ENCODE measurements at places on chromosomes 13 and 19.

DNA sequence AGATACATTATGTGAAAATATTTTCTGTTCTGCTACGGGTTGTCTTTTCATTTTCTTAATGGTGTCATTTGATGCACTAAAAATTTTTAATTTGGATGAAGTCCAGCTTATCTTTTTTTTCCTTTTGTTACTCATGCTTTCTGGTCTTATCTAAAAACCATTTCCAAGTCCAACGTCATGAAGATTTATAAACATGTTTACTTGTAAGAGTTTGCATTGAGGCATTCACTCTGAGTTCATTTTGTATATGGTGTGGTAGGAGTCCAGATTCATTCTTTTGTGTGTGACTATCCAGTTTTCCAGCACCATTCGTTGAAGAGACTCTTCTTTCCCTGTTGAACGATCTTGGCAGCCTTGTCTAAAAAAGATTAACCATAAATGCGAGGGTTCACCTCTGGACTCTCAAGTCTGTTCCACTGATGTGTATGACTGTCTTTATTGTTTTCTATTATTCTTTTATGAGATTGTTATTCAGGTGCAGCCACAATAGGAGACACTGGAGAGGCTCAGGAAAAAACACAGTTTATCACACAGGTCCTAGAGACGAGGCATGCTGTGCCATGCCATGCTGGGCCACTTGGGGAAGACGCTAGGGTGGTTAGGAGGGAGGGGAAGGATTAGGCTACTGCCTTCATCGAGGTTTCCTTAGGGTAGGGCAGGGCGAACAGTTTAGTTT lies 35.0 kb downstream of the NAA16 start:
- no peak for ATAC-seq

DNA sequence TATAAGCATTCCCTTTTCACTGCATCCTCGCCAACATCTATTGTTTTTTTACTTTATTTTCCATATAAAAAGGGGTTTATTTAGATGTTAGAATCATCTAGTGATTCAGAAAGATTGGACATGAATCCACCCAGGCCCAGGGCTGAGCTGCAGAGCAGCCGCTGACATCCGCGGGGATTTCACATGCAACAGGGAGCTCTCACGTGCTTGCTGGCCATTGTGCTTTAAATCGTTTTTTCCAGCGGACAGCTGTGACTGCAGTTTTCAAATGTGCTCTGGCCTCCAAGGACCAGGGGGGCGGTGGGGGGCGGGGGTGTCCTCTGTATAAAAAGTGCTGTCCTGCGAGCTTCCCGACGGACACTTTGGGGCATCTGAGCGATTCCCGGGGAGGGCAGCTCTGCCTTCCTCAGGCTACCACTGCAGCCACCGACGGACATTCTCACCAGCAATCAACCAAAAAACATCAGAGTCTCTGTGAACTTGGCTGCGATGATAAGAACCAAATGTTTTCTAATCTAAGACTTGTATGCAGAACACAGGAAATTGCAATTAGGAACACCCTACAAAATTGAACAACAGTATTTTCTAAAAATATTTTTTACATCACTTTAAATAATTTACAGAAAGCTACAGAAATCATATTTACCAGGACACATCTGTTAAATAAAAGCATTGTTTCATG lies 12.6 kb downstream of the RB1 start:
- ATAC-seq: no peak

DNA sequence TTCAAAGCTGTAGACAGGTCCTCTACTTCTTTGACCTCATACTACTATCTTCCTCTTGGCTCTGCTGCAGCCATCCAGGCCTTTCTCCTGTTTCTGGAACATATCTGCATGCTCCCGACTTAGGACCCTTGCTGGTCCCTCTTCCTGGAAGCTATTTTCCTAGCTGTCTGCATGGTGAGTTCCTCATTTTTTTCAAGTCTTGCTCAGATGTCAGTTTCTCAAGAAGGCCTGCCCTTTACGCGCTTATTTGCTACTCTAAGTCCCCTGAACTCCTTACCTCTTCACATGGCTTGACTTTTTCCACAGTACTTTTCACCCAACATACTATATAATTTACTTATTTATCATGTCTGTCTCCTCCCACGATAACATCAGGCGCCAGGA lies 31.4 kb downstream of the DNAJC3 start:
- ATAC-seq: no peak

DNA sequence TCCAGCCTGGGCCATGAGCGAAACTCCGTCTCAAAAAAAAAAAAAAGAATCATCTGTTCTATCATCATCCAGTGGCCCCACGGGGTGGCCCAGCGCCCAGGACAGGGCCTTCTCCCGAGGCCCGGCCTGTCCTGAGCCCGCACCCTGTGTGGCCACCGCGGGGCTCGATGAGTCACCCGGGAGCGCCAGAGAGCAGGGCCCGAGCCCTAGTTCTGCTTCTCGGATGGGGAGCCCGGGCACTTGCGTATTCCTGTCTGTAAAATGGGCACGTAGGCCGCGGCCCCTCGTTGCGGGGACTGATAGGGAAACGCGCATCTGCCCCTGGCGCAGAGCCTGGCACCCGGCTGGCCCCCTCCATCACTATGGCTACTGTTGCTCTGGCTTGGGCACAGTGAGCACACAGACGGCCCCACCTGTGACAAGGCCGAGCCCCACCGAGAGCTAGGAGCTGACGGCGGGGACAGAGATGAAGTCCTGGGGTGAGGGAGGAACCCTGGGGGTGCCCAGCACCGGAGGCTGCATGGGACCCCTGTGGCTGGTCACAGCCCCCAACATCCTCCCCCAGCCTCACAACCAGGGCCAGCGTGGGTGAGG lies 21.3 kb upstream of the UQCR11 start:
- no peak for ATAC-seq

DNA sequence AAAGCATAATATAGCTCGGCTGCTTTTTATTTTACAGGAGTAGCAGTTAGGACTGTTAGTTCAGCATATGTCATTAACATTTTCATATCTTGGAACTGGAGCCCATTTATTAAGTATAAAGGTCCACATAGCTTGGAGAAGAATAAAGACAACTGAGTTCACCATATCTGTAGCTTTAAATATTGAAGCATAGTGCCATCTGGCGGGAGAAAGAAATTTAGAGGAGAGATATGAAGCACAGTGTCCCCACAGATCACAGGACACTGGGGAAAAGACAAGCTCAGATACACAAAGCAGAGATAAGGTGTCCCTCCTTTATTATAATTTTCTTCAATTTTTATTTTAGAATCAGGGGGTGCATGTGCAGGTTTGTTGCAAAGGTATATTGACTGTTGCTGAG lies 104.7 kb upstream of the FREM2 start:
- no peak for ATAC-seq

DNA sequence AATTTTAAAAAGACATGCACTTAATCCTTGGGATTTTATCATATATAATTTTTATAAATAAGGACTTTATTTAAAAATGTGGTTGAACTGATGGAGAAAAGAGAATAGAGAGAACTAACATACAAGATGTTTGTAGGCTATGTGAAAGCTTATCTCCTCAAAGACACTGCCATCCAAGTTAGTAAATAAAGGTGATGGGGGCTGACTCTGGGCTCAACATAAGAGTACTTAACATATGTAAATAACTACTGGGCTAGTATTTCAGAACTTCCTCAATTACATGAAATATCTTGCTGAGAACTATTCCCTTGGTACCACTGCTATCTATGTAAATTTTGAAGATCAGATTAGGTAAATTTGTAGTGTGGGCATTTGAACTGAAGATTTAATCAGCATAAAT lies 1017.3 kb upstream of the PCDH20 start:
- no peak for ATAC-seq
